H9 (cell line): ENCODE measurements at places on chromosomes 11 and 22. TPM values are rescaled to one million over a fixed set of nuclear protein-coding genes. Genes with fewer than 3 reads are reported as not detected.
A peak's percentile ranks its signal among the peaks of the same experiment; 100 is the strongest.

- no peak overlapping the region for H3K27ac ChIP-seq
- H3K4me1 ChIP-seq = no peaks in the 10 kb centered on the region
- peaks cover 82% of the 10 kb centered on the region for H3K27me3 ChIP-seq
- H3K36me3 ChIP-seq = no peaks in the 10 kb centered on the region
Observed at GRCh38 chr22:22203048-22203971, 41.3 kb upstream of the VPREB1 start.

The TRIM44 gene
- 34.8 and 37.7 TPM in 2 replicates for total RNA-seq

DNA sequence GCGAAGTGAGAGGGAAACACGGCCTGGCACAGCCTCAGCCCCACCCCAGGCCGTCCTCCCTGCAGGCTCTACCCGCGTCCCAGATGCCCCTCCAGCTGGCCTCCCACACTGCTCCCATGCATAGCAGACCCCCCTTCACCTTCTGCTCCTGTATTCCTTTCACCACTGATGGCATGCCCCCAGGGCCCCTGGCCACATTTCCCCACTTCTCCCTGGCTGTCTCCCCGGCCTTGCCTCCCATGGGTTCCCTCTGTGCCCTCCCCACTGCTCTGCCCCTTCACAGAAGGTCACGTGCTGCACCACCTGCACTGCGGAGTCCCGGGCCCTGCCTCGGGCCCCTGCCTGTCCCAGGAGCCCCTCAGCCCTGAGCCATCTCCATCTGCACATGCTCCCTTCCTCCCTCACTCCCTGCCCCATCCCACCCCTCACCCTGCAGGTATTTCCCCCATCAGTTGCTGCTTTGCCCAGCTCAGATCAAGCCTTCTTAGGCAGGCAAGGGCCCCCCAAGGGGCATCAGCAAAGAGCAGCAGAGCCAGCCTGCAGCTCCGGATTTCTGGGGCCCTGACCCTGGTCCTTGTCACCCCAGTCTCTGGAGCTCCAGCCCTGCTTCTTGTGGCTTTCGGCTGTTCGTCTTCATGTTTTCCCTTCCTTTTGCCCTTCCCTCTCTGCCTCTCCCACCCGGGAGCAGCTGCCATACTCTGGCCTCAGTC is 46.4 kb downstream of the GAB4 start:
- H3K27ac ChIP-seq = no peak overlapping the region
- no peaks in the 10 kb centered on the region for H3K4me1 ChIP-seq
- H3K27me3 ChIP-seq = no peaks in the 10 kb centered on the region
- no peak overlapping the region for H3K4me3 ChIP-seq
- DNase-seq = no peak

GRCh38 chr22:19892257-19892879 is 37.7 kb upstream of the GNB1L start:
- DNase-seq = no peak
- H3K4me3 ChIP-seq = no peak overlapping the region
- H3K4me1 ChIP-seq = peaks cover 5% of the 10 kb centered on the region; the same call in 1 of the 2 replicates
- H3K27ac ChIP-seq = no peak overlapping the region
- H3K36me3 ChIP-seq = peaks cover 6% of the 10 kb centered on the region; the same call in 1 of the 2 replicates

The SLC43A3 gene
- 21.4 and 21.9 TPM in 2 replicates for total RNA-seq

- no peak overlapping the region for H3K27ac ChIP-seq
- H3K4me3 ChIP-seq = peak overlapping the region; percentile 79; the same call in 2 of the 3 replicates
- no peak for DNase-seq
- peaks cover 8% of the 10 kb centered on the region; the same call in 1 of the 2 replicates for H3K4me1 ChIP-seq
- no peaks in the 10 kb centered on the region for H3K27me3 ChIP-seq
- peaks cover 52% of the 10 kb centered on the region for H3K36me3 ChIP-seq
Observed at GRCh38 chr11:119028346-119029068, 2.2 kb downstream of the SLC37A4 start.

- H3K27me3 ChIP-seq = no peaks in the 10 kb centered on the region
- H3K27ac ChIP-seq = no peak overlapping the region
- DNase-seq = peak; percentile 58
- H3K36me3 ChIP-seq = peaks cover 28% of the 10 kb centered on the region
- H3K4me1 ChIP-seq = no peaks in the 10 kb centered on the region
Observed at GRCh38 chr11:60887556-60887955, 18.8 kb downstream of the PRPF19 start.

DNA sequence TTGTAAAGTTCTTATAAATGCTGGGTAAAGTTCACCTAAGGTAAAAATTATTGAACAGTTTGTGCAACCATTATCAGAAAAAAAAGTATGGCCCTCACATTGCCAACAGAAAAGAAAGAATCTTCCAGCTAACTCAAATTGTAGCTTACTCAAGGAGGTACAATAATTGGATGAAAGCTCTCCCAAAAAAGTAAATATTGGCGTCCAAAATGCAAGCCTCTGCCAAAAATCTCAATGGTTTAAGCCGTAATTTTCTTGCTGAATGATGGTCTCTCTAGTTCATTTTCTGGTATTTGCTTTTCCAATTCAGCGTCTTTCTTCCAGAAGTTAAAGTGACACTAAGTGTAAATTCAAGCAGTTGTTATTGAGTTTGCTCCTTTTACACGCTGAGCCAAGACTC is 727.3 kb downstream of the LRRC4C start:
- H3K27me3 ChIP-seq = no peaks in the 10 kb centered on the region
- H3K4me3 ChIP-seq = no peak overlapping the region
- H3K27ac ChIP-seq = no peak overlapping the region
